ENCODE measurements at places on chromosomes 1 and 21. TPM values are rescaled to one million over a fixed set of nuclear protein-coding genes. Genes with fewer than 3 reads are reported as not detected.

The CCT3 gene
- 78.2 TPM for total RNA-seq

- no peak for DNase-seq
Observed at GRCh38 chr21:36753556-36753955, 54.6 kb downstream of the SIM2 start.

- no peak for DNase-seq
Observed at GRCh38 chr1:31735571-31735970, 28.6 kb downstream of the ADGRB2 start.

The LCE2A gene
- total RNA-seq = not detected

The S100A5 gene
- not detected for total RNA-seq

GRCh38 chr1:55803429-55803828 is 588.3 kb upstream of the USP24 start:
- DNase-seq = no peak

DNA sequence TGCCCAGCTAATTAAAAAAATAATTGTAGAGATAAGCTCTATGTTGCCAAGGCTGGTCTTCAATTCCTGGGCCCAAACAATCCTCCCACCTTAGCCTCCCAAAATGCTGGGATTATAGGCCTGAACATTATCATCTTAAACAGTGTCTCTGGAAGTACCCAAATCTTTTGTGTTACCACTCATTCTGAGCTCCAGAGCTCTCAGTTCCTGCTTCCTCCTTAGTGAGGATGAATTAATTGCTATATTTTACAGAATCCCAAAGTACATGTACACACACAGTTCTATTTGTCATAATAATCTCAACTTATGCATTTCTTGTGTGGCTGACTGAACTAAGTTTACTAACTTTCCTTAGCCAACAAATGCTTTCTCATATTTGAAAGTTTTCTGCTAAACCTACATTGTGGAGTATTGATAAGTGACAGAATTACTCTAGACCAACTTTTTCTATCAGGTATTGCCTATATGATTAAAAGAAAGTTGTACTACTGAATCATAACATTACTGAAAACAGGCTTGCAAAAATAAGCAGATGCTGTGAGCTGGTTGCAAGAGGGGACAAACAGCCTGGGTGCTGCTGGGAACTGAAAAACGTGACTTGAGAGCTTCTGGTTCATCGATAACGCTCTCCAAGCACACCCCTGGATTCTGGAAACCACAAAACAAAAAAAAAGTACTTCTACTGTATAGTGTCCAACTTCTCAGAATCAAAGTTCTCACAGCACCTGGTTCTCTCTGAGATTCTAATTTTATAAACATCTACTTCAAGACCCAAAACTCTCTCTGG is 15.3 kb downstream of the VAV3 start:
- DNase-seq = no peak

DNA sequence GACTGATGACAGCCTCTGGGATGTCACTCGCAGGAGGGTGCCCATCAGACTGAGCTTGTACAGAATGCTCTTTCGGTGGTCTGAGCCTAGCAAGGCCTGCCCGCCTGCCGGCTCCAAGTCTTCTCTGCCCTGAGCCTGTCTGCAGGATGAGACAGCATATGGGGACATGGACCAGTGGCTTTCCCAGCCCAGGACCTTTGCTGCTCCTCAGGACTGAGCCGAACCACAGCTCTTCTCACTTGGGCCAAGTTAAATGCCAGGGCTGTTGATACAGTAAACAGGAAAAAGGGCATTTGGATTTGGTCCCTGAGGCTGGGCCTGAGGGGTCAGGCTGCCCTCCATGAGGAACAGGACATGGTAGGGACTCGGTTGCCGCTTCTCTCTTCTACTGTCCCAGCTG is 64.3 kb upstream of the EPS8L3 start:
- no peak for DNase-seq

DNA sequence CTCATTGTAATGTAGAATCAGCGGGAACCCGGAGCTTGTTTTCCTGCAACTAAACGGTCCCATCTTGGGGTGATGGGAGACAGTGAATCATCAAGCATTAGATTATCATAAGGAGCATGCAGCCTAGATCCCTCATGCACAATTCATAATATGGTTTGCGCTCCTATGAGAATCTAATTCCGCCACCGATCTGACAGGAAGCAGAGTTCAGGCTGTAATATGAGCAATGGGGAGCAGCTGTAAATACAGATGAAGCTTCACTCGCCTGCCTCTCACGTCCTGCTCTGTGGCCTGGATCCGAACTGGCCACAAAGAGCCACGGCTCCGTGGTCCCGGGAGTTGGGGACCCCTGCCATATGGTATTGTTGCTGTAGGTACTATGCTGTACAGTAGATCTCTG is 1.6 kb downstream of the IFI44 start:
- DNase-seq = peak; percentile 22

The AMY1C gene
- total RNA-seq = not detected

The HLX gene
- 6.1 TPM for total RNA-seq
